A172 (cell line): ENCODE measurements at places on chromosomes 5 and 9. TPM values are rescaled to one million over a fixed set of nuclear protein-coding genes. Genes with fewer than 3 reads are reported as not detected.

The CYLC2 gene
- not detected in 2 replicates for total RNA-seq

The SOX30 gene
- not detected in 2 replicates for total RNA-seq

The KCTD16 gene
- total RNA-seq: 0.89 and 1.2 TPM in 2 replicates

The PCDHGA12 gene
- total RNA-seq: 0.31 TPM in 1 of 2 replicates, not detected in the other

The FOXD4L5 gene
- total RNA-seq: not detected in 2 replicates

The PCDHB15 gene
- 0.26 and 1.0 TPM in 2 replicates for total RNA-seq
